ENCODE measurements at places on chromosomes 1 and 21. TPM values are rescaled to one million over a fixed set of nuclear protein-coding genes. Genes with fewer than 3 reads are reported as not detected.
A peak's percentile ranks its signal among the peaks of the same experiment; 100 is the strongest.

DNA sequence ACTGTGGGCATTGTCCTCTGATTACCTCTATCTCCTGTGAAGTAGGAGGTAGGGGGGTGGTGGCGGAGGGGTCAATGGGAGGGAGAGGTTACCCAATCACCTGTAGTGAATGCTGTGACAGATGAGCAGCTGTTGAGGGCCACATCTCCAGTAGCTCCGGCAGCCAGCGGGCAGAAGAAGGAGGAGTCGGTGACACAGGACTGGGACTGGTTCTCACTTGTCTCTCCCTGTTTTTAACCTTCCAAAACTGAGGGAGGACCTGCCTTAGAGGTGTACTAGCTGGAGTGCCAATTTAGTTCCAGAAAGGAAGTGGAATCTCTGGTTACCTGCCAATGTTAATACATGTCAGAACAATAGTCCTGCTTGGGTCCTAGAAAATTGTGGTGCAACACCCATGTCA is 56.2 kb upstream of the ENAH start:
- H3K27ac ChIP-seq: no peak overlapping the region
- H3K4me1 ChIP-seq: peaks cover 6% of the 10 kb centered on the region
- no peak overlapping the region for H3K4me3 ChIP-seq

The NOS1AP gene
- total RNA-seq: not detected

DNA sequence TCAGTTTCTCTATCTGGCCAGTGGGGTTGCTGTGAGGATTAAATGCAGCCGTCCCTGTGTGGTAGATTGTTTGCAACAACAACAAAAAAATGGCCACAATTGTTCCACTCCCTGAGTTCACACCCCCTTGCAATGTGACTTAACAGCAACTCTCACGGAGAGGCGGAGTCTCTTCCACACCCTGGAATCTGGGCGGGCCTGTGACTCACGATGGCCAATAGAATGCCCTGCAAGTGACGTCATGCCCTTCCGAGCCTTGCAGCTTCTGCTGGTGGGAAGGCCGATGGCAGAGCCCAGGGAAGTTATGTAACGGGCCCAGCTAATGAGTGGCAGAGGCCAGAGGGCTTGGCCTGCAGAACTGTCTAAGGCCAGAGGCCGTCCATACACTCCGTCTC is 87.9 kb downstream of the RIPK4 start:
- H3K27me3 ChIP-seq: no peaks in the 10 kb centered on the region
- H3K4me1 ChIP-seq: peaks cover 61% of the 10 kb centered on the region
- no peak overlapping the region for H3K4me3 ChIP-seq
- DNase-seq: peak; percentile 99
- no peaks in the 10 kb centered on the region for H3K36me3 ChIP-seq

The ETV3L gene
- not detected for total RNA-seq

GRCh38 chr21:43790010-43790524 is 690 bp downstream of the RRP1 start:
- no peaks in the 10 kb centered on the region for H3K27me3 ChIP-seq
- peaks cover 50% of the 10 kb centered on the region for H3K36me3 ChIP-seq
- peaks cover 7% of the 10 kb centered on the region for H3K4me1 ChIP-seq
- peak overlapping the region; percentile 87 for H3K4me3 ChIP-seq
- no peak for DNase-seq

- no peak overlapping the region for H3K4me3 ChIP-seq
- no peak for DNase-seq
- no peaks in the 10 kb centered on the region for H3K4me1 ChIP-seq
- no peaks in the 10 kb centered on the region for H3K36me3 ChIP-seq
- no peak overlapping the region for H3K27ac ChIP-seq
Measured at GRCh38 chr1:2170211-2170610, 24.4 kb downstream of the FAAP20 start.

- DNase-seq: peak; percentile 55
- no peak overlapping the region for H3K27ac ChIP-seq
- no peaks in the 10 kb centered on the region for H3K27me3 ChIP-seq
- peak overlapping the region; percentile 73 for H3K4me3 ChIP-seq
Measured at GRCh38 chr1:32963746-32964460, 706 bp downstream of the RNF19B start.

DNA sequence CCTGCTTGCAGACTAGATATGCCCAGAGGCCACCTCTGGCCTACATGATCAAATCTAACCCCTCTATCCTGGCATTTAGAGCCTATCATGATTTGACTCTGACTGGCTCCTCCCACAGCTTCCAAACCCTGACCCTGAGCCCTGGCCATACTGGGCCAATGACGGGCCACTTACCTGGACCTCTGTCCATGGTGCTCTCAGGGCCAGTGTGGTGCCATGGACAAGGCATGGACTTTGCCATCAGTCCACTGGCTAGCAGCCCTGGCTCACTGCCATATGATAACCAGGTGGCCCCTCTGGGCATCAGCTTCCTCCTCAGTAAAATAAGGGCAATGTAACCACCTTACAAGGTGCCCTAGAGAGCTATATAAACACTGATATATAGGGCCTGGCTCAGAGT is 713.4 kb downstream of the PTPRU start:
- no peak overlapping the region for H3K27ac ChIP-seq
- H3K36me3 ChIP-seq: no peaks in the 10 kb centered on the region

- H3K36me3 ChIP-seq: no peaks in the 10 kb centered on the region
- H3K27me3 ChIP-seq: no peaks in the 10 kb centered on the region
- peak; percentile 50 for DNase-seq
- H3K27ac ChIP-seq: no peak overlapping the region
- peaks cover 20% of the 10 kb centered on the region for H3K4me1 ChIP-seq
Measured at GRCh38 chr1:152185544-152186391, 26.7 kb upstream of the RPTN start.

- no peaks in the 10 kb centered on the region for H3K27me3 ChIP-seq
- no peak for DNase-seq
- peaks cover 21% of the 10 kb centered on the region for H3K4me1 ChIP-seq
Measured at GRCh38 chr1:244230470-244230869, 179.4 kb downstream of the ZBTB18 start.

GRCh38 chr21:38631676-38632075 is 133.4 kb upstream of the ERG start:
- peaks cover 7% of the 10 kb centered on the region for H3K27me3 ChIP-seq
- H3K27ac ChIP-seq: no peak overlapping the region
- H3K36me3 ChIP-seq: no peaks in the 10 kb centered on the region
- H3K4me3 ChIP-seq: no peak overlapping the region
- no peaks in the 10 kb centered on the region for H3K4me1 ChIP-seq
- DNase-seq: no peak

The FCGR3A gene
- not detected for total RNA-seq

The SELL gene
- total RNA-seq: not detected

DNA sequence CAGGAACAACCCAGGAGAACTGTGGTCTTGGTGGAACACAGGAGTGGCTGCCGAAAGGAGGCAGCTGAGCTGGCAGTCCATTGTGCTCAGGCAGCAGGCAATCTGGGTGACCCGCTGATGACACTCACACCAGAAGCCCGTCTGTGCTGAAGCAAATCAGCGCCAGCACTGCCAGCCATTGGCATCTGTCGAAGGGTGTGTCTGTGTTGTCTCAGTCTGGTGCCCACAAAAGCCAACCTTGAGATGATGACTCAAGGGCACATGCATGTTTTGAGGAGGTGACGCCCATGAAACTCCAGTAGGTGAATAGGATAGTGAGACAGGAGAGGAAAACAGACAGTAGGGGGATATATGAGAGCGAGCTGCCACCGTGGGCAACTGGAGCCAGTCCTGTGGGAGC is 167.3 kb downstream of the KAZN start:
- no peak overlapping the region for H3K4me3 ChIP-seq
- H3K4me1 ChIP-seq: no peaks in the 10 kb centered on the region
- no peak overlapping the region for H3K27ac ChIP-seq
- H3K36me3 ChIP-seq: no peaks in the 10 kb centered on the region
- DNase-seq: no peak
- H3K27me3 ChIP-seq: no peaks in the 10 kb centered on the region

The MEAF6 gene
- 83.4 TPM for total RNA-seq

GRCh38 chr1:244394826-244395765 is 56.6 kb downstream of the ADSS2 start:
- H3K4me1 ChIP-seq: no peaks in the 10 kb centered on the region
- no peak overlapping the region for H3K27ac ChIP-seq
- H3K4me3 ChIP-seq: no peak overlapping the region
- H3K36me3 ChIP-seq: peaks cover 9% of the 10 kb centered on the region

- H3K27ac ChIP-seq: peak overlapping the region; percentile 98
- peaks cover 6% of the 10 kb centered on the region for H3K36me3 ChIP-seq
- peak overlapping the region; percentile 86 for H3K4me3 ChIP-seq
- no peaks in the 10 kb centered on the region for H3K27me3 ChIP-seq
- H3K4me1 ChIP-seq: peaks cover 20% of the 10 kb centered on the region
Measured at GRCh38 chr1:243851257-243851756, 1.3 kb upstream of the AKT3 start.

DNA sequence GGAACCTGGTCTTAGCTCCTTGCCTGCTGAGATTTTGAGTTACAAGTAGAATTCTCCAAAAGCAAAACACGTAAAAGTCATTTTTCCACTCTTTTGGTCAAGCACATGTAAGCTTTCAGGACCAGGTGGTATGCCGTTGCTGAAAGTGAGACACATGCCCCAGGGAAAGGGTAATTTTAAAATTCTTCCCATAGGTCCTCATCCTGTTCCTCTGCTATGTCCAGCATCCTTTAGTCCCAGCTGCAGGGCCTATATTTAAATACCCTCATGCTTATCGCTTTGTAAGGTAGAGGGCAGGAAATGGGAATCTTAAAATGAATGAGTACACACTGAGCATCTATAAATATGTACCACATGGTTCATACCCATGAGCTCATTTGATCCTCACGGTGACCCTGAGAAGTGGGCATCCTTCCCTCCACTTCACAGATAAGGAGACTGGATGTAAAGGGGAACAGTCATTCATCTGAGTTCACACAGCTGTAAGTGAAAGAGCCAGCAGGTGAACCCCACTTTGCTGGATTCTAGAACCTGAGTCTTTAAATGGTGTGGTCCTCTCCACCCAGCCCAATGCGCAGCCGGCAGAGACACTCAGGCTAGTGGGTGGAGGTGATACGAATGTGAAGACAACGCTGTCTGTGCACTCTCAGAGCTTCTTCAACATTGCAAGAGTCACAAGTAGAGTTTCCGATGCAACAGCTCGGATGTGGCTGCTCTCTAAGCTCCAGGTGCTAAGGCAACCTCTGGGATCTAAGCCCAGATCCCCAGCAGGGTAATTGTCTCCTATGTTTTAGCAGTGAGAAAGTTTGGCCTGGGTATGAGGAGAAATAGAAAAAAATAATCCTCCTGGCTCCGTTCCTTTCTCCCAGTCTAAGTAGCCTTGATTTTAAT is 163.5 kb downstream of the PLXNA2 start:
- H3K4me3 ChIP-seq: no peak overlapping the region
- H3K36me3 ChIP-seq: peaks cover 39% of the 10 kb centered on the region
- H3K27me3 ChIP-seq: no peaks in the 10 kb centered on the region
- DNase-seq: no peak
- peaks cover 2% of the 10 kb centered on the region for H3K4me1 ChIP-seq

The GJB5 gene
- total RNA-seq: not detected

The TCHHL1 gene
- total RNA-seq: not detected

DNA sequence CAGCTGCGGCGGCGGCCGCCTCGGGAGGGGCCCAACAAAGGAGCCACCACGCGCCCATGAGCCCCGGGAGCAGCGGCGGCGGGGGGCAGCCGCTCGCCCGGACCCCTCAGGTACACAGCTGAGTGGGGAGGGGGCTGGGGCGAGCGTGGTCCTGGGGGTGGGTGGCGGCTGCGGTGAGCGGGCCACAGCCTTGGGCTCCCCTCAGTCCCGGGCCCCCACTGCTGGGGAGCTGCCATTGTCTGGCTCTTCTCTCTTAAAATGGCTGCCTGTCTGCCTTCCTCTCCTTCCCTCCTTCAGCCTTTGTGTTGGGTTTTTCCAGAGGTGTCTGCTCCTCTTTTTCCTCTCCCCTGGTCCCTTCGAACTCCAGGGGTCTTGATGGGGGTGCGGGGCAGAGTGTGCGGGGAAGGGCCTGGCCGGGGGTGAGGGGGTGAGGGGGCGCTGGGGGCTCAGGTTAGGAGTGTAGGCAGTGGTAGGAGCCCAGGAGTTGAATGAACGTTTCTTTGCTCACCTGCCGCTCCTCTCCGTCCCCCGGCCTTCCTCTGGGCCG is 1.7 kb downstream of the ARID1A start:
- no peak for DNase-seq
- peaks cover 66% of the 10 kb centered on the region for H3K4me1 ChIP-seq
- peaks cover 42% of the 10 kb centered on the region for H3K36me3 ChIP-seq
- no peaks in the 10 kb centered on the region for H3K27me3 ChIP-seq
- peak overlapping the region; percentile 87 for H3K4me3 ChIP-seq

The KLHDC9 gene
- total RNA-seq: not detected

DNA sequence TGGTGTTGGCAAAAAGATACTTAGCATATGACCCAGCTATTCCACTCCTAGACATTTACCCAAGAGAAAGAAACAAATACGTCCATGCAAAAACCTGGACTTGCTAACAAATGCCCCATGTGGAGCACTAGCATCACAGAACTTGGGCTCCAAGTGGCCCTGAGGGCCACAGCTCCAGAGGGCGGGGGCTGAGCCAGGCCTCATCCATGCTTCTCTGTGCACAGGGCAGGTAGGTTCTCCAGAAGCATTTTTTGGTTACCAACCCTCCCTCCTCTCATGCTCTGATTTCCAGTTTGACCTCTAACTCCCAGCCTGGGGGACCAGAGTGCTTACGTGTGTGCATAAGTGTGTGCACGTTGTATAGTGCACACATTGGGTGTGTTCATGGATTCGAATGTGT is 2.0 kb downstream of the KRTAP12-2 start:
- DNase-seq: no peak
- no peaks in the 10 kb centered on the region for H3K4me1 ChIP-seq
- H3K27me3 ChIP-seq: no peaks in the 10 kb centered on the region

GRCh38 chr1:183739741-183740271 is 65.1 kb upstream of the RGL1 start:
- DNase-seq: peak; percentile 46
- no peaks in the 10 kb centered on the region for H3K36me3 ChIP-seq
- no peaks in the 10 kb centered on the region for H3K27me3 ChIP-seq
- peaks cover 22% of the 10 kb centered on the region for H3K4me1 ChIP-seq
- peak overlapping the region; percentile 12 for H3K27ac ChIP-seq

DNA sequence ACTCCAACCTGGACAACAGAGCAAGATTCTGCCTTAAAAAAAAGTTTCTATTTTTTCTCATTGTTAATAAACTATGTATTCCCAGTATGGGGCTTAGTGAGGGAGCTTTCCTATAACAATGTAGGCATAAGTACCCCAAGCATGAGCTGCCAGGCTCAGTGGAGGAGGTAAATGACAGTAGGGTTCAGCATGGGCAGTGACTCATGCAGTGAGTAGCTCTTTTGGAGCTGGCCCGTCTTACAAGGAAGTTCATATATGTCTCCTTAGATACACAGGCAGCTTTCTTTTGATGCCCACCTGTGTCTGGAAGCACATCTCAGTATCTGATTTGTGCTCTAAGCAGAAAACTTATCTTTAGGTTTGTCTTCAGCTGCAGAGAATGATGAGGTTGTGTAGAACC is 57.9 kb downstream of the ZNF678 start:
- no peak overlapping the region for H3K27ac ChIP-seq
- H3K4me1 ChIP-seq: no peaks in the 10 kb centered on the region
- DNase-seq: no peak
- no peak overlapping the region for H3K4me3 ChIP-seq
- 0 out of 2 replicates have a peak, but pooled peaks cover 3% of the 10 kb centered on the region for H3K36me3 ChIP-seq

The SMPDL3B gene
- not detected for total RNA-seq

The SLC30A2 gene
- not detected for total RNA-seq

The PRDM16 gene
- 0.05 TPM for total RNA-seq

The GJA8 gene
- not detected for total RNA-seq

- H3K27me3 ChIP-seq: no peaks in the 10 kb centered on the region
- H3K4me3 ChIP-seq: no peak overlapping the region
- no peak overlapping the region for H3K27ac ChIP-seq
- H3K4me1 ChIP-seq: peaks cover 22% of the 10 kb centered on the region
- DNase-seq: no peak
Measured at GRCh38 chr1:67614511-67614934, 70.5 kb upstream of the GADD45A start.

The KCNK1 gene
- total RNA-seq: 0.09 TPM

The KIAA1614 gene
- 5.9 TPM for total RNA-seq

Data from SJSA1 (cell line).